ENCODE measurements at places on chromosomes 13 and 19.

DNA sequence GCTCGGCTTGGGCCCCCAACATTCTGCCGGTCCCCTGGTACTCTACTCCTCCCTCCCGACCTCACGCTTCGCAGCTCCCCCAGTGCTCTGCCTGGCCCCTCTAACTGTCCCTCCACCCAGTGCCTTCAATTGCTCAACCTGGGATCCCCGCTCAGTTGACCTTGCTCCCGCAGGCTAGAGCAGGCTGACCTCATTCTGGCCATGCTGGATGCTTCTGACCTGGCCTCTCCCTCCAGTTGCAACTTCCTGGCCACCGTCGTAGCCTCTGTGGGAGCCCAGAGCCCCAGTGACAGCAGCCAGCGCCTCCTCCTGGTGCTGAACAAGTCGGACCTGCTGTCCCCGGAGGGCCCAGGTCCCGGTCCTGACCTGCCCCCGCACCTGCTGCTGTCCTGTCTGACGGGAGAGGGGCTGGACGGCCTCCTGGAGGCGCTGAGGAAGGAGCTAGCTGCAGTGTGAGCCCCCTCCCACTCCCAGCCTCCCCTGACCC is 3.6 kb downstream of the GTPBP3 start:
- DNase-seq: no peak

DNA sequence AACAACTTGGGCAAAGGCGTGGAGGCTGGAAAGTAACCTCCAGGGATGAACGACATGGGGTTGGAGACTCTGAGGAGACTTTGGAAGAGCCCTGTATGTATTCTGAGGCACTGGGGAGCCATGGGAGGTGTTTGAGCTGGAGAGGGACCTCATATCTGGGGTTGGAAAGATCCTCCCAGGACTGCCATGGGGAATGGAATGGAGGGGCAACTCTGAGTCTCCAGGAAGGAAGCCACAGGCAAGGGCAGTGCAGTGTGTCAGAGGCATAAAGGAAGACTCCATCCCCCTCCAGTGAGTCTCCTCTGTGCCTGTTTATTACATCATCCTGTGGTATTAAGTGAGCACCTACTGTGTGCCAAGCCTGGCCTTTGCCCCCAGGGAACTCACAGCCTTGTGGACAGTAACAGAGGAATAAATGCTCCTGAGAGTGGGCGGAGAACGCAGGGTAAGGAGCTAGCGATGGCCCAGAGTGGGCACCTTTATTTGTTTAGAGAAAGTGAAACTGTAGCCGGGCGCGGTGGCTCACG is 7.7 kb downstream of the PEAK3 start:
- DNase-seq: no peak

DNA sequence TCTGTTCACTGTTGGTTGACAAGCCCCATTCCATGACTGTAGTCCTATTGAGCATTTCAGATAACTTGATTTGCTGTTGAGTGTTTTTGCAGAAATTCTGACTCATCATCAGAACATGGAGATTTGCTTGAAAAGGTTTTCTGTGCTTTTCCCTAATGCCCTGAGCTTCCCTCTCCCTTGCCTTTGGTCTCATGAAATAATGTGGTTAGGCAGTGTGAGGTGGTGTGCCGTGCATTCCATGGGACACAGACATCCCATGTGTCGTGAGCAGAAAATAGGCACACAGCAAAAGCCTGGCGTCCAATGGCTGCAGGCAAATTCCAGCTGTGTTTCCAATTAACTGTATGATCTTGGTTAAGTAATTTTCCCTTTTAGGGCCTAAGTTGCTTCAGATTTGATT is 197.4 kb downstream of the DLEU7 start:
- DNase-seq: no peak

GRCh38 chr13:112242777-112243176 is 133.4 kb upstream of the SPACA7 start:
- DNase-seq: no peak

DNA sequence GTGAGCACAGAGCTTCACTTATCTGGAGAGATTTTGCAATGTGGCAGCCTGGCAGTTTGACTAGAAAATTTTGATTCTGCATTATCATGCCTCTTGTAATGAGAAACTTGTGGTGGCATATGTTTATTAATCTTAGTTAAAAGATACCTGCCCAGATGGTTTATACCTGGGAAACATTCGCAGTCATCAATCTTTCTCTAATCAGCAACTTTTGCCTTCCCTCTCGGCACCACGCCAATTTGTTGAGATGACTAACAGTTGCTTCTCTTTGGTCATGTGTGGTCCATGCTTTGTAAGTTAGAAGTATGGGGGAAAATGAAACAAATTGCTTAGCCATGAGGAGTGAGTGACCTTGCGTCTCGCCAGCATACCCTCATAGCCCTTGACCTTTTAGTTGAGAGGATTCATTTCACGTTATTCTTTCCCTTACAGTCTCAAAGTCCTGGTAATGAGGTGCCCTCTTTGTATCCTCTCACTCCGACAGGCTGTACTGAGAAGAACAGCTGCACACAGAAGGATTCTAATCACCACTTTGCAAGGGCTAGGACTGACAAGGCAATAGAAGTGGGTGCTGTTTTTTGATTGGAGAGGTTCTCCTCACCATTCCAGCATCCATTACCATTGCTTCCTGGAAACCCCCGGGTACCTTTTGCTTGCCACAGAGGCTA is 201.4 kb downstream of the OXGR1 start:
- DNase-seq: no peak

DNA sequence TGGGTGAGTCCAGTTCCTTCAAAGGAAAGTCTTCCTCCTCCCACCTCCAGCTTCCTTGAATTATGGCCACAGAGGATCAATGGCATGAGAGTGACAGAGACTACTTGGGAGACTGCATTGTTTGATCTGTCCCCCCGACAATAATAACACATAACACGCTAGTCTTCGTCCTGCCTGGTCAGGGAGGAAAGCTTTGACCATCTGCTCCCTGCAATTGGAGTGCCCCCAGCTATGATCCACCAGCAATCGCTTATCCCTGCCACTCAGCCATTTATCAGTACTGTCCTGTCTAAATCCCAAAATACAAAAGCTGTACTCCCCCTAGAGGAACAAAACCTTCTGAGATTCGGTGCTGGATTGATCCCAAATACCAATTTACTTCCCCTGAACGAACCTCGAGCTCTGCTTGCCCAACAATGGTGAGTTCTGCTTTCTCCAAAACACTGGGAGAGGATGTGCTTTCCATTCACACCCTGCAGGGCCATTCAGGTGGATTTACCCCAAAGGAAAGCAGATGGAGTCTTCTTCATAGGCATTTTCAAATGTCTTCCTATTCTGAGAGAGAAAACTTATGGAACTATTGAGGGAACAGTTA is 466.7 kb downstream of the TSHZ3 start:
- DNase-seq: no peak

GRCh38 chr19:5567360-5567969 is at the start of gene TINCR:
TSS of gene TINCR (minus strand) at chr19:5567953.
- no peak for DNase-seq

GRCh38 chr13:75452564-75452963 is 29.4 kb downstream of the TBC1D4 start:
- DNase-seq: no peak

DNA sequence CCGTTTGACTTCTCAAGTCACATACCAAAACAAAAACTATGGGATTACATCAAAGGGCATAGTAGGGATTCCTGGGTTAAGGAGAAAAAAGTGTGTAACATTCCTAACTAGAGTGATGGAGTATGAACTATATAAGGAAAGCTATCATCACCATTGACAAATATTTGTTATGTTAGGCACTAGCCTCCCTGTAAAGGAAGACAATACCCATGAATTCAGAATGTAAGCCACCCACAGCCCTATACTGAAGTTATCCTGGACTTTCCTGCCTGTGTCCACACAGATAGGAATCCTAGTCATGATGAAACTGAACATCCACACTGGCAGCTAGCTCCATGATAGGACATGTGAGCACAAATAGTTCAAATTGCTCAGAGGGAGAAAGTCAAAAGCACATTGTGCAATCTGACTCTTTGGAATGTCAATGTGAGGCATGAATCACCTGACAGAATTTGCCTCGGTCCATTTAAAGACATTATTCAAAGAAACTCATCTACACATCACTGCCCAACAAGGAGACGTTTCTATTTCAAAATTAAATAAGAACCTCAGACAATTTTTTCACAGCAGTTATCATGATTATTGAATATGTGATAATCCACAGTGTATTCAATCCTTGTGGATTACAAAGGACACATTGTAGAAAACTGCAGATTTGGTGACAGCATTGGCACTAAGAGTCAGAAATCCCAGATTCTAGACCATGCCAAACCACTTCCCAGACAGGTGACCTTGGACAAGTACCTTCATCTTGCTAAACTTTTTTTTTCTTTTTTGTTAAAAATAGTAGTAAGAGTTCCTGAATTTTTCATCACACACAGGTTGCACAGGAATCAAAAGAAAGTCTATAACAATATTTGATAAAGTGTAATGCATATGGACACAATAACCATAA is 529.3 kb downstream of the IRS2 start:
- DNase-seq: no peak

DNA sequence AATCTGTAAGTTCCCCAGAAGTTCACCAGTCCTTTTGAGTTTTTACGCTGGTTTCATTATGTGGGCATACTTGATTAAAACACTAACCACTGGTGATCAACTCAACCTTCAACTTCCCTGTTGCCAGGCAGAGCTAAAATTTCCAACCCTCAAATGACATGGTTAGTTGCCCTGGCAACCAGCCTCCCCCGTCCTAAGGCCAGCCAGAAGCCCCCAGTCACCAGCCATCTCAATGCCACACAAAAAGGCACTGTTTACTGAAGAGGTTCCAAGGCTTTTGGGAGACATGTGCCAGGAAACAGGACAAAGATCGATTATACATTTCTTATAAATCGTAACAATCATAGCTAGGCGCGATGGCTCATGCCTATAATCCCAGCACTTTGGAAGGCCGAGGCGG is 1.6 kb downstream of the ZNF649 start:
- DNase-seq: no peak

GRCh38 chr19:46181388-46181779 is 33.3 kb downstream of the IGFL2 start:
- no peak for DNase-seq

DNA sequence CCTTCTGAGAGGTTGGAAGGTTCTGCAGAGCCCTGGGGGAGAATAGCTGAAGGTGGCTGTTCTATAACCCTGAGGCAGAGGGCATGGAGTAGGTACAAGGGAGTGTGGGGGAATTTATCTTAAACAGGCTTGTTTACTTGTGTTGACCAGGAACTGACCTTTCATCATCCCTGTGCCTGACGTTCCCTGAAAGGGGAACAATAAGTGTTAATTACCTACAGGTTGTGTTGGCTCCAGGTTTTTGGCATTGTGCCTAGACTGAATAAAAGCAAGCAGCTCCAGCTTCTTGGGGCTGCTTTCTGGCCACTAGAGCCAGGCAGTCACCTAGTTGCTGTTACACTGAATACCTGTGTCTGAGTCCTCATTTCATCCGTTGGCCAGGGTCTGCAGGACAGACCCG is 60.0 kb downstream of the ZNF627 start:
- no peak for DNase-seq

- no peak for DNase-seq
These were observed 7.1 kb upstream of the PNMA8A start for GRCh38 chr19:46478356-46478986.

Data from activated T-cell treated with anti-CD3 and anti-CD28 coated beads, Interleukin-2, amount 50 U/mL, for 1 hour (primary cell).